Effector memory CD4-positive, alpha-beta T cell (primary cell): ENCODE measurements at places on chromosomes 7 and 10.

GRCh38 chr7:81420526-81421226 lies 349.2 kb downstream of the HGF start:
- no peak overlapping the region for H3K27ac ChIP-seq
- no peak for DNase-seq
- no peaks in the 10 kb centered on the region for H3K4me1 ChIP-seq
- H3K4me3 ChIP-seq: no peak overlapping the region
- no peaks in the 10 kb centered on the region for H3K27me3 ChIP-seq
- no peaks in the 10 kb centered on the region for H3K36me3 ChIP-seq

GRCh38 chr10:71920540-71921323 lies 43.5 kb upstream of the CHST3 start:
- no peak overlapping the region for H3K4me3 ChIP-seq
- H3K4me1 ChIP-seq: no peaks in the 10 kb centered on the region
- H3K27ac ChIP-seq: no peak overlapping the region
- DNase-seq: no peak
- H3K36me3 ChIP-seq: no peaks in the 10 kb centered on the region

- H3K4me1 ChIP-seq: no peaks in the 10 kb centered on the region
- H3K27ac ChIP-seq: no peak overlapping the region
- DNase-seq: no peak
- no peak overlapping the region for H3K4me3 ChIP-seq
These were observed 30.9 kb downstream of the RHOBTB1 start for GRCh38 chr10:60913071-60913470.

DNA sequence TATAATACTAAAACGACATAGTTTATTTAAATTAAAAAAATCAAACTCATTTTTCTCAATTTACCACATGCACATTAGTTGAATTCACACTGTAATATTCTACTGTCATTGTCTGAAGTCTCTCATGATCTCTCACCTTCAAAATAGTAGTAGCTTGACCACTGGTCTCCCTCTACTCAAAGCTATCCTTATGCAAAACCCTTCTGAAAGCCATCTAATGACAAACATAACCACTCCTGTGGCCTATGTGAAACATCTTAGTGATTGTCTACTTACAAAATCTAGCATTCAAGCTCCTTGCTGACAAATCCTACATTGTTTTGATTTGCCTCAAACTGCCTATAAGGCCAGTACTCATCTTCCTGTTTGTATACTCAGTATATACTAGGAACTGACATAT lies 606.0 kb upstream of the GHITM start:
- no peaks in the 10 kb centered on the region for H3K36me3 ChIP-seq
- no peak overlapping the region for H3K4me3 ChIP-seq
- DNase-seq: no peak
- no peaks in the 10 kb centered on the region for H3K27me3 ChIP-seq
- no peak overlapping the region for H3K27ac ChIP-seq

DNA sequence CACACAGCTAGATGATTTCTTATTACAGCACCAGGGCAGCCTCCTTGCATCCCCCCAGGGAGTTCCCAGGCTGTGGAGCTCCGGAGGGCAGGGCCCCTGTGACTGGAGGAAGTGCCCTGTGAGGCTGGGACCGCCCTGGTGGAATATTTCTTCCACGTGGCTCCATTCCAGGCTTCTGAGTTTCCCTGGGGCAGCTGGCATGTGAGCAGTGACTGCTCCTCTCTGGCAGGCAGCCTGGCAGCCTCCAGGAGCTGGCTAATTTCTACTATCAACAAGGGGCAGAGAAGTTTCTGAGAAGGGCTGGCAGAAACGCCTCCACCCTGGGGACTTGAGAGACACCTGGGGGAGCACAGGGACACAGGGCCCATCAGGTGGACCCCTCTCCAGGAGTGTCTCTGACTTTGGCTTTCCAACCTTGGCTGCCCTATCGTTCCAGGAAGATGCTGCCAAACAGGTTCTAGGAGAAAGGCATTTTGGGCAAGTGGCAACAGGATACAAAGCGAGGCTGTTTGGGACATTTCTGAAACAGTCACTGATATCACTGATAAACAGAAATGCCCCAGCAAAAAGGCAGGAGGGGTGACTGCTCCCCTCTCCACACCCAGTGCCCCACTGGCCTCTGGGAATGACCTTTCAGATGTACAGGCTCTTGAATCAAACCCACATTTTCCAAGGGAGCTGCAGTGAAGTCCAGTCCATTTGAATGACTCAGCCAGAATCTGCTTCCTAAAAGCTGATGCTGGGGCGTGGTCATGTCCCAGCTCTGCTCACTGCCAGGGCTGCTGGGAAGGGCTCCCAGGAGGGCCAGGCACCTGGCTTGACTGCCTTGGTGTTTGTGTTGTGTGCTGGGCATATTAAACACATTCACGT lies 16.1 kb downstream of the MYOF start:
- H3K36me3 ChIP-seq: no peaks in the 10 kb centered on the region
- H3K4me1 ChIP-seq: no peaks in the 10 kb centered on the region
- H3K27ac ChIP-seq: no peak overlapping the region
- no peaks in the 10 kb centered on the region for H3K27me3 ChIP-seq

- no peak overlapping the region for H3K27ac ChIP-seq
- DNase-seq: no peak
- no peaks in the 10 kb centered on the region for H3K36me3 ChIP-seq
These were observed 9.2 kb downstream of the MOSPD3 start for GRCh38 chr7:100621554-100621953.

DNA sequence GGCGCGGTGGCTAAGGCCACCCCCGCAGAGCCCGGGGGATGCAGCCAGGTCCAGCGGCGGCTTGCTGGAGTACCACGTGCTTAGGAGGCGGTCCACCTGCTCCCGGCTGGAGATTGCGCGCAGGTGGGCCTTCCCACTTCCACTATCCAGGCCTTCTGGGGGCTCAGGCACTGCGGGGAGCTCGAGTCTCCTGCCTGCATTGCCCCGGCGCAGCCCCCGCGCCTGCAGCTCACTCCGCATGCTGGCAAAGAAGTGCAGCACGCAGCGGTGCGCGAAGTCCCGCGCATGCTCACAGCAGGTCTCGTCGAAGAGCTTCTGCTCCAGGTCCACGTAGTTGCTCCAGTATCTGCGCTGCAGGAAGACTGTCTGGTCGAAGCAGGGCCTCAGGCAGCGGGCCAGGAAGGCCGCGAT lies 5.8 kb downstream of the CALHM3 start:
- no peaks in the 10 kb centered on the region for H3K27me3 ChIP-seq
- H3K27ac ChIP-seq: no peak overlapping the region
- H3K4me3 ChIP-seq: no peak overlapping the region
- DNase-seq: no peak
- no peaks in the 10 kb centered on the region for H3K36me3 ChIP-seq

DNA sequence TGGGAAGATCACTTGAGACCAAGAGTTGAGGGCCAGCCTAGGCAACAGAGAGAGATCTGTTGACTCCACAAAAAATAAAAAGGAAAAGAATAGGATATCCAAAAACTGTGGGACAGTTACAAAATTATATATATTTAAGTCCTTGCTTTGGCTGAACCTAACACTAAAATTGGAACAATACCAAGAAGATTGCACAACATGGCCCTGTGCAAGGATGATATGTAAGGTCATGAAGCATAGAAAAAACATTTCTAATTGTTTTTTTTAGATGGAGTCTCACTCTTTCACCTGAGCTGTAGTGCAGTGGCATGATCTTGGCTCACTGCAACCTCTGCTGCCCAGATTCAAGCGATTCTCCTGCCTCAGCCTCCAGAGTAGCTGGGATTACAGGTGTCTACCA lies 139.0 kb downstream of the TPST1 start:
- H3K4me1 ChIP-seq: no peaks in the 10 kb centered on the region
- no peak overlapping the region for H3K27ac ChIP-seq
- DNase-seq: no peak
- no peaks in the 10 kb centered on the region for H3K36me3 ChIP-seq
- no peak overlapping the region for H3K4me3 ChIP-seq

DNA sequence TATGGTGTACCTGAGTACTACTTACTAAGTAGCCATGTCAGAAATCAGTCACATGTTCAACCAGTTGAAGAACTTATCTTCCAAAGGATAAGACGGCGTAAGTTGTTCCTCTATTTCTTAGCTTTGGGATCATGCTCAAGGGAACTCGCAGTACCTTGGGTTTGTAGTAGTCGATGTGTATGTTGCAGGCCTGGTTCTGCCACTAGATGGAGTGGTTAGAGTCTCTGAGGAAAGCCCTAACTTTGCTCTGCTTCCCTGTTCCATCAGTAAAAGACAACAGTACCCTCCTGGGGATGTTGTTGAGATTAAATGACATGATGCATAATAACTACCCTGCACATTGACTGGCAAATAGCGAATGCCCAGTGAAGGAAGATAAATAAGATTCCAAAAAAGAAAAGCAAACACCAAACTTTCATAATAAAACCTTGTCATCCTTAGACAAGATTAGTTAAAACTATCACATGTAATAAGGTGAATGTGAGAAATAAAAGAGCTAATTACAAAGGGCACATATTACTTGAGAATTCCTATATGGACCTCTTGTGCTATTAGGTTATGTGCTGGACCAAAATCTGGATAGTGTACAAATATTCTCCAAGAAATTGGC lies 165.9 kb downstream of the ABCA13 start:
- H3K27ac ChIP-seq: no peak overlapping the region
- DNase-seq: no peak
- H3K36me3 ChIP-seq: no peaks in the 10 kb centered on the region
- H3K4me1 ChIP-seq: no peaks in the 10 kb centered on the region
- H3K27me3 ChIP-seq: no peaks in the 10 kb centered on the region
- H3K4me3 ChIP-seq: no peak overlapping the region

- H3K36me3 ChIP-seq: no peaks in the 10 kb centered on the region
- no peak overlapping the region for H3K4me3 ChIP-seq
- DNase-seq: no peak
These were observed 162.8 kb downstream of the NRF1 start for GRCh38 chr7:129774359-129774758.
